ENCODE measurements at places on chromosomes 3 and 15. TPM values are rescaled to one million over a fixed set of nuclear protein-coding genes. Genes with fewer than 3 reads are reported as not detected.

- no peak for DNase-seq
- no peak overlapping the region for H3K27ac ChIP-seq
- peaks cover 24% of the 10 kb centered on the region for H3K4me1 ChIP-seq
Observed at GRCh38 chr15:41891226-41891625, 2.6 kb downstream of the SPTBN5 start.

- no peak overlapping the region for H3K4me3 ChIP-seq
- H3K27ac ChIP-seq: no peak overlapping the region
- no peaks in the 10 kb centered on the region for H3K36me3 ChIP-seq
- no peak for DNase-seq
- peaks cover 6% of the 10 kb centered on the region for H3K4me1 ChIP-seq
Observed at GRCh38 chr15:43901495-43901894, 74.7 kb downstream of the WDR76 start.

- H3K4me3 ChIP-seq: no peak overlapping the region
- DNase-seq: no peak
- H3K36me3 ChIP-seq: no peaks in the 10 kb centered on the region
- H3K4me1 ChIP-seq: peaks cover 18% of the 10 kb centered on the region
- H3K27me3 ChIP-seq: no peaks in the 10 kb centered on the region
Observed at GRCh38 chr3:88034491-88035275, 24.1 kb downstream of the CGGBP1 start.

DNA sequence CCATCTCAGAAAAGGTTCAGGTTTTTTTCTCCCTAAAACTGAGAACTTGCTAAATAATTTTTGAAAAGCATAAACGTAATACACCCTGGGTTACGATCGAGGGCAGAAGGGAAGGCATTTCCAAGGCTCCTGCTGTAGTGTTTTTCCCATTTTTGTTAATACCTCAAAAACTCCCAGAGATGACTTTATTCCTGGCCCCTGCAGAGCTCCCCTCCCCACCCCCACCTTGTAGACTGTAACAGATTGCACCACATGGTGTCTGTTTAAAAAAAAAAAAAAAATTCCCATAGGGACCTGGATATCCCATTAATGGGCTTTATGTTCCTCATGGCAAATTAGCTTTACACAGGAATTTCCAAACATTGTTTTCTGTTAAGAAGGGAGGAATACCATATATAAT is 38.2 kb downstream of the FEZF2 start:
- H3K27ac ChIP-seq: no peak overlapping the region
- no peaks in the 10 kb centered on the region for H3K27me3 ChIP-seq
- H3K4me3 ChIP-seq: no peak overlapping the region
- no peaks in the 10 kb centered on the region for H3K4me1 ChIP-seq

The SLITRK3 gene
- total RNA-seq: not detected

DNA sequence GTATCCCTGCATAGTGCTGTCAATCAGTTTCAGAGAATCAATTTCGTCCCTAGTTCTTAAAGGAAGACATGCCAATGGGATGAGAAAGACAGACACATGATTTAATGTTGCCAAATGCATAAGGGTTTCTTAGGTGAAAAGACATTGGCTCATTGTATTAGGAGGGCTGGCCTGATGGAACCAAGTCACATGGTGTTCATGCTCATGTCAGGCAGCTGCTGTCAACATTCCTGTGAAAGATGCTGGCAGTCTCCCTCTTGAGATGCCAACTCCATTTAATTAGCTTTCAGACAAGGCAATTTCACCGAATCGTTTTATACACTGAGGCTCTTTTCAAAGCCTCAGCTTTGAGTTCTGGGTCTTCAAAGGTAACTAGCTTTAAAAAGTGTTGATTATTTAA is 16.1 kb upstream of the IL1RAP start:
- no peak overlapping the region for H3K27ac ChIP-seq
- no peak overlapping the region for H3K4me3 ChIP-seq
- no peak for DNase-seq
- H3K4me1 ChIP-seq: no peaks in the 10 kb centered on the region

DNA sequence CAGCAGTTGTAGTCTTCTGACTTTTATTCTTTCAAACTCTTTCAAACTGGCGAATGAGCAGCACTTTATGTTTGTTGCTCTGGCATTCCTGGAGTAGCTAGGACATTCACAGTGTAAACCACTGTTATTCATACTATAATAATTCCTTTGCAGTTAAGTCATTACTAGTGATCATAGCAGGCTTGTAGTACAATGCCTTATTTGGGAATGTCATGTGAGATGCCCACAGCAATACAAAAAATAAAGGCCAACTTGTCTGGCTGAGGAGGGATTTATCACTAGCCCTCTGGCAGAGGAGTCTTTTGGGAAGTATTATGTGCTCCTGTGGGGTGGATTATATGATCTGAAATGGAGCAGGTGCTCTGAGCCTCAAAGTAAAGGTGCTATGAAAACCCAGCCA is 197.2 kb downstream of the VGLL3 start:
- no peaks in the 10 kb centered on the region for H3K4me1 ChIP-seq
- H3K4me3 ChIP-seq: no peak overlapping the region
- H3K36me3 ChIP-seq: no peaks in the 10 kb centered on the region
- no peak for DNase-seq

- no peak overlapping the region for H3K4me3 ChIP-seq
- H3K4me1 ChIP-seq: no peaks in the 10 kb centered on the region
- no peak for DNase-seq
- H3K27ac ChIP-seq: no peak overlapping the region
- no peaks in the 10 kb centered on the region for H3K27me3 ChIP-seq
Observed at GRCh38 chr3:68148447-68148846, 494.0 kb upstream of the SUCLG2 start.

- H3K27ac ChIP-seq: no peak overlapping the region
- H3K4me1 ChIP-seq: no peaks in the 10 kb centered on the region
- no peaks in the 10 kb centered on the region for H3K27me3 ChIP-seq
Observed at GRCh38 chr3:128318275-128318941, 148.3 kb downstream of the DNAJB8 start.

The TMEM207 gene
- not detected for total RNA-seq

DNA sequence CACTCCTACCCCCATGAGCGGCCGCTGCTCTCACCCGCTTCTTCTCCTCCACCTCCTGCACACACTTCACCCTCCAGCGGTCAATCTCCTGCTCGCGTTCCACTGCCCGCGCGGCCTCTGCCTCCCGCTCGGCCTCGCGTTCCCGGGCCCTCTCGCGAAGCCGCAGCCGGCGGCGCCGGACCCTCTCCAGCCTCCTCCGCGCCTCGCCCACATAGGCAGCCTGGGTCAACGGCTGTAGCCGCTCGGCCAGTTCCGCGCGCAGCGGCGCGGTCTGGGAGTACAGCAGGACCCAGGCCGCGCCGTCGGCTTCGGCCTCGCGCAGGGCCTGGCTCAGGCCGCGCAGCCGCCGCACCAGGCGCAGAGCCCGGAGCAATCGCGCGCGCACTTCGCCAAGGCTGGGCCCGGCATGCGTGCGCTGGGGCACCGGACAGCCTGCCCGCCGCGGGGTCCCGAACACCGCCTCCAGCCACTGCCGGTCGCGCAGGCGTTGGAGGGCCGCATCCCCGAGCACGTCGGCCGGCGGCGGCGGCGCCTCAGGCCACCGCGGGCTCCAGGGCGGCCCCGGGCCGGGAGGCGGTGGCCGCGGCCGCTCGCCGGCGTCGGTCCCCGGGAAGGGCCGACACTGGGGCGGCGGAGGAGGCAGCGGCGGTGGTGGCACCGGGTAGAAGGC is 595 bp downstream of the PDCD7 start:
- H3K27ac ChIP-seq: peak overlapping the region; percentile 93
- H3K4me1 ChIP-seq: peaks cover 15% of the 10 kb centered on the region
- H3K36me3 ChIP-seq: peaks cover 9% of the 10 kb centered on the region
- no peaks in the 10 kb centered on the region for H3K27me3 ChIP-seq
- DNase-seq: peak; percentile 65
- peak overlapping the region; percentile 84 for H3K4me3 ChIP-seq

GRCh38 chr3:36364260-36364659 is 16.0 kb upstream of the STAC start:
- no peak for DNase-seq
- H3K4me1 ChIP-seq: no peaks in the 10 kb centered on the region
- no peak overlapping the region for H3K27ac ChIP-seq
- no peaks in the 10 kb centered on the region for H3K27me3 ChIP-seq
- no peak overlapping the region for H3K4me3 ChIP-seq

GRCh38 chr15:56765251-56765650 is 31.9 kb upstream of the ZNF280D start:
- no peak overlapping the region for H3K4me3 ChIP-seq
- peak overlapping the region; percentile 29 for H3K27ac ChIP-seq
- H3K4me1 ChIP-seq: peaks cover 13% of the 10 kb centered on the region
- H3K36me3 ChIP-seq: no peaks in the 10 kb centered on the region

DNA sequence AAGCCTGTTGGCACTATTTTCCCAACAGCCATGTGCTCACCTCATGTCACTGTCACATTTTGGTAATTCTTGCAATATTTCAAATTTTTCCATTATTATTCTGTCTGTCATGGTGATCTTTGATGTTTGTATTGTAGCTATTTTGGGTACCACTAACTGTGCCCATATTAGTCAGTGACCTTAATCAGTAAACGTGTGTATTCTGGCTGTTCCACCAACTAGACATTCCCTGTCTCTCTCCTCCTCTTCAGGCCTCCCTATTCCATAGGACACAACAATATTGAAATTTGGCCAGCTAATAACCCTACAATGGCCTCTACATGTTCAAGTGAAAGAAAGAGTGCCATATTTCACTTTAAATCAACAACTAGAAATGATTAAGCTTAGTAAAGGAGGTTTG is 88.6 kb downstream of the OPA1 start:
- peaks cover 17% of the 10 kb centered on the region for H3K36me3 ChIP-seq
- H3K27ac ChIP-seq: no peak overlapping the region
- no peak for DNase-seq
- H3K4me3 ChIP-seq: no peak overlapping the region
- no peaks in the 10 kb centered on the region for H3K27me3 ChIP-seq

The GOLGA6A gene
- not detected for total RNA-seq

DNA sequence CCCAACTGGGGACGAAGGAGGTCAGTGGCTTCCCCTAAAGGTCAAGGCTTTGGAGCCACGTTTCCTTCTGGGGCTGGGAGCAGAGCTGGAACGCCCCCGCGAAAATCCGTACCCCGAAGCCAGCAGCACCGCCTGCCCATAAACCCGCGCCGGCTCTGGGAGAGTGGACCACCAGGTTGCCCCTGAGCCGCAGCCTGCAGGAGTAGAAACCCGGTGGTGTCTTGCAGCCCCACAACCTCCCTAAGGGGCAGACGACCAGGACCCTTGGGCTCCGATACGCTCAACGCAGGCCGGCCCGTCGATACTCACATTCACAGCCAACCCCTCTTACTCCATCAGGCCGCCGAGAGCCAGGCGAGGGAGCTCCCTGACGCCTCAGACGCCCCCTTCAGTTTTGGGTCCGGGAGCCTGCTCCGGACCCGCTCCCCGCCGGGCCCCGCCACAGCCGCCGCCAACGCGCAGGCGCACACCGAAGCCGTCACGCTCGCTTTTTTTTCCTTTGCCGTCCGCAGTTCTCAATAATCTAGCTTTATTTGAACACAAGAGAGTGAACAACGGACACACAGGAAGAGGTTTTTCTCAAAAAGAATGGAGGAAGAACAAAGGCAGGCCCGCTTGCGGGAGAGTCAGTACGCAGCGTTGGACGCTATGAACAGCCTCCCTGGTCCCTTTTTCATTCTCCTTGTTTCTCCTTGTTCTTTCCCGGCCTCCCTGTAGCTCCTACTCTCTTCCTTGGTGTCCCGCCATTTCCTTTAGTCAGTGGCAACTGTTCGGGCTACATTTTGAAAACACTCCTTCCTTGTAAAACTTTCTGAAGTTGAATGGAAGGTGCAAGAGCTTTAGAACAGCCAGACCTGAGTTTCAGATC is at the start of gene ZNF106:
ZNF106 (minus strand) TSS at position 471 of the 868 bp plus-strand sequence. CDS start 18,852 bp downstream, outside the sequence.
- H3K4me3 ChIP-seq: peak within 1 kb of the TSS; percentile 92
- H3K27me3 ChIP-seq: no peaks in the 10 kb centered on the region
- H3K36me3 ChIP-seq: no peaks in the 10 kb centered on the region
- DNase-seq: peak; percentile 92

The BLM gene
- 49.6 TPM for total RNA-seq

The MLF1 gene
- 0.86 TPM for total RNA-seq

GRCh38 chr15:98493966-98494511 is 154.3 kb upstream of the IGF1R start:
- H3K36me3 ChIP-seq: peaks cover under 1% of the 10 kb centered on the region
- no peak overlapping the region for H3K27ac ChIP-seq
- peaks cover 22% of the 10 kb centered on the region for H3K27me3 ChIP-seq
- no peaks in the 10 kb centered on the region for H3K4me1 ChIP-seq

The ANKRD34C gene
- not detected for total RNA-seq

DNA sequence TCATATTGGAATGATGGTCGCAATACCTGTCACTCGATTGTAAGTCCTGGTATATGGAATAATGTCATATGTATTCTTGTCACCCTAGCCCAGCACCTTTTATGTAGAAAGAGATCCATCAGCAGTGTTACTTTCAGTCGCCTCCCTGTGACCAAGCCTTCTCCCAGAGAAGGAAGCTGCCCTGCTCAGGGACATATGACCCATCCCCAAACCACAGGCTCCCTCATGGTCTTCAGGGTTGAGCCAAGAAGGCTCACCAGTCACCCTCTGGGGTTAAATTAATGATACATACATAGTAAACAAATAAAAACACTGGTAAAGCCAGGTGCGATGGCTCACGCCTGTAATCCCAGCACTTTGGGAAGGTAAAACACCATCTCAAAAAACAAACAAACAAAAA is 4.6 kb upstream of the MFGE8 start:
- DNase-seq: no peak
- no peak overlapping the region for H3K27ac ChIP-seq
- H3K4me1 ChIP-seq: peaks cover 16% of the 10 kb centered on the region
- H3K27me3 ChIP-seq: peaks cover 25% of the 10 kb centered on the region

The ITGB5 gene
- total RNA-seq: 0.17 TPM

GRCh38 chr3:56610669-56611335 is 53.8 kb downstream of the CCDC66 start:
- peaks cover 41% of the 10 kb centered on the region for H3K36me3 ChIP-seq
- peaks cover 39% of the 10 kb centered on the region for H3K4me1 ChIP-seq
- H3K27me3 ChIP-seq: no peaks in the 10 kb centered on the region
- DNase-seq: no peak

GRCh38 chr3:71497367-71497897 is 86.1 kb downstream of the FOXP1 start:
- no peak overlapping the region for H3K4me3 ChIP-seq
- H3K4me1 ChIP-seq: peaks cover 36% of the 10 kb centered on the region
- no peak for DNase-seq
- H3K36me3 ChIP-seq: peaks cover 5% of the 10 kb centered on the region

DNA sequence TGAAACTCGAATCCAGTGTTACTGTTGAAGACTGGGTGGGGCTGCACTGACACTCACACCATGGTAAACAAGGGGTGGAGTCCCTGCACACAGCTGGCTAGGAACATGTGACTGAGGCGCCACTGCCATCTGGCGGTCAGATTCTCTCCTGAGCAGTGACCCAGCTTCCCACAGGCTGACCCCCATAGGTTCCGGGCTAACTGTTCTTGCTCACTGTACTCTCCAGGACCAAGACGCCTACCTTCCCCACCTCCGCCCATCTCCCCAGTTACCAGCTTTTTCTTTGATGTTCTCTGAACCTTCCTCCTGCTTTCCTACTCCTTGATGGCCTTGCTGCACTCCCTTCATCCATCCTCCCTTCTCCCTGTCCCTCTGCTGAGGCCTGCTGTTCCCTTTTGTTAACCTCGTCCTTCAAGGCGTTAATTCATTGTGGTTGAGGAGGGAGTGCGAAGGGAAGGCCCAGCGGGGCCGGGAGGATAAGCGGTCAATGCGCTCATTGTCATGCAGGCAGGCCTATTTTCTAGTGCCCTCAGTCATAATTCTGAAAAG is 115.2 kb downstream of the ATP8B4 start:
- H3K36me3 ChIP-seq: peaks cover 38% of the 10 kb centered on the region
- DNase-seq: peak; percentile 80
- H3K4me3 ChIP-seq: peak overlapping the region; percentile 61
- H3K27me3 ChIP-seq: no peaks in the 10 kb centered on the region
- H3K27ac ChIP-seq: peak overlapping the region; percentile 93
- H3K4me1 ChIP-seq: peaks cover 36% of the 10 kb centered on the region

Data from natural killer cell treated with Interleukin-12 subunit alpha and Interleukin-12 subunit beta and Interleukin-15 and Interleukin-18, amount 100 ng/mL, for 72 hours (primary cell).